ENCODE measurements at places on chromosomes 6 and 20.

GRCh38 chr20:12581644-12582289, 427.0 kb upstream of the SPTLC3 start:
- no peak for DNase-seq

DNA sequence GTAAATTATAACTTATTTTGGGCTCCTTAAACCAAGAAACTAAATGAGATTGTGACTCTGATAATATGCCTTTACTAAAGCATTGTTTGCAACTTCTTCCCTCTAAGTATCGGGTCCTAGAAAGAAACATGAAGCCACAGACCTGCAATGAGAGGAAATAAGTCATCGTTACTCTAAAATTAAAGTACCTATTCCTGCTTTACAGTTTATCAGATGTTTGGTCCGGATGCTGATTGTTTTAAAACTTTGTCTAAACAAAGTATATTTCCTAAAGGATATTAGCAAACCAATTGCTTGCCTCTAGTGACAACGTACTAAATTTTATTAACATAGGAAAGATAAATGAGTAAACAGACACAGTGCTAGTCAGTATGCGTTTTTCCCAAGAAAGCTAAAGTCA, 216.8 kb downstream of the GJA1 start:
- DNase-seq: no peak

DNA sequence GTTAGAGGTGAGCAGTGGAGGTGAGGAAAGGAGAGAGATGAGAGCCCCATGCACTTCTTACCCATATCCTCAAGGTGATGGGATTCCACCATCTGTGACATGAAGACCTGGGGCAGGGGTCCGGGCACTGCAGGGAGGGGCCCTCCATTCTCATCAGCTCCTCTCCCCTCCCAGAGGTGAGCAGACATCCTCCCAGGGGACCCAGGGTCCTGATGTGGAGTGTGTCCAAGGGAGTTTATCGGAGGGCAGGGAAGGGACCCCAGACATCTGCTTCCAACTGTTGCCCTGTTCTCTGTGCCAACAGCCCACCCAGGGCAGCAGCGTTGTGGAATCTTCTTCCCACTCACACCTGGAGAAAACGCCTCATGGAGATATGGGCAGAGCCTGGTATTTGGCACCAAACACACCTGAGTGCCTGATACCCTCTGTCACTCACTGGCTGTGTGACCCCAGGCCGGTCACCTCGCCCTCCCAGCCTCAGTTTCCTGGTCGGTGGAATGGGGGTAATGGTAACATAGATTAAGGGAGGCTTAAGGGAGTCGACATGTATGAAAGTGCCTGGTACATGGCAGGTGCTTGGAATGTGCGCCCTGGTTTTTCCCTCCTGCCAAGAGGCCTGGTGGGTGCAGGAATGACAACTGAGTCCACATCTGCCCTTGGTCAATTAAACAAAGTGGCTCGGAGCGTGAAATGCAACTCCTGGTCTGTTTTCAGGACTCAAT, 227.9 kb downstream of the PREX1 start:
- DNase-seq: no peak

DNA sequence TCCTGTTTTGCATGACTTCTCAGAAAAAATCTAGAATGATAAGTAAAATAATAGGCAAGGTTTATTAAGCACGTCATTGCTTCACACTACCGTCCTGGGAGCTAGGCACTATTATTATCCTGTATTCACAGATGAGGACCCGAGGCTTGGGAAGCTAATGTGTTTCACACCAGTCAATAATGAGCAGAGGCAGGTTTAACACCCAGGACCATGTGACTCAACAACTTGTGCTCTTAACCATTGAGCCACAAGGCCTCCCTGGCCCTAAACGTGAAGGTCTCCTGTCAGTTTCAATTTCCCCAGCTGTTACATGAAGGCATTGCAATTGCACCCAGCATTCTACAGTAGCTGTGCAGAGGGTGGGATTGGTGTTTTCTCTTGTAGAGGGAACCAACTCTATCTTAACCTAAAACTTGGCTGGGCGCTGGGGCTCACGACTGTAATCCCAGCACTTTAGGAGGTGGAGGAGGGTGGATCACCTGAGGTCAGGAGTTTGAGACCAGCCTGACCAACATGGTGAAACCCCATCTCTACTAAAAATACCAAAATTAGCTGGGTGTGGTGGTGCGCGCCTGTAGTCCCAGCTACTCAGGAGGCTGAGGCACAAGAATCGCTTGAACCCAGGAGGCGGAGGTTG, 191.2 kb downstream of the BCAS1 start:
- DNase-seq: no peak

GRCh38 chr6:113649880-113650609, 207.1 kb upstream of the MARCKS start:
- no peak for DNase-seq

- no peak for DNase-seq
Measured at GRCh38 chr6:159973951-159974350, 5.1 kb downstream of the IGF2R start.

DNA sequence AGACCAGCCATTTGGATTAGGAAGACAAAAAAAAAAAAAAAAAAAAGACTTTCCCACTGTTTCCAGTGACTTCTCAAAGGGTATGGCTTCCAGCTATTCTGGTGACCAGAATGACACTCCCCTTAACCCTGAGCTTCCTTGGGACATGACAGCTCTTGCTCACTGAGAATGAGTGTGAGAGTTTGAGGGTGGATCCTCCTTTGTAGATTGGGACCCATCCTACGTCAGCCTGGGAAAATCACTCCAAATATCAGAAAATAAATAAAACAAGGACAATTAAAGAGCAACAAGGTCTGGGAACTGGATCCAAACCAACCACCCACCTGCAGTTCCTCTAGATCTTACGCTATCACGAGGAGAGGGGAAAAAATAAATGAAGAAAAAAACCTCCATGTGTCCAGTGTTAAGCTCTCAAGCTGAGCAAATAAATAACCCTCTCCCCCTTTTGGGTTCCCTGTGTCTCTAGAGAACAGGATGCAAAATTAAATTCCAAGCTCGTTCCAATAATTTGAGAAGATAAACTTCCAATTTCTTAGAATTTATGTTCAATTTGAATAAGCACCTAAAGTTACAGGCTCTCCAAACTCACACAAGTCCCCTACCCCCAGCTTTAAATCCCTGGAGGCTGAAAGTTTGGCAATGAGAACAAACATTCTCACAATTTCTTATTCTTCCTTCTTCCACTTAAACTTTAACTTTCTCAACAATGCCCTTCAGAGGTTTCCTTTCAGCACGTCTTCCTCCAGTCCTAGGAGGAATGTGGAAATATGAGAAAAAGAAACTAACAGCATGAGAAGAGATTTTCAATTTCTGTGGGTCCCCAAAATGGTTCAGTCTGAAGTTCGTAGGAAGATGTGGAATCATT, 170.2 kb downstream of the MTFR2 start:
- no peak for DNase-seq

- DNase-seq: no peak
Measured at GRCh38 chr20:62454904-62455636, 20.7 kb downstream of the GATA5 start.

- no peak for DNase-seq
Measured at GRCh38 chr20:37506152-37506725, 14.8 kb upstream of the NNAT start.

DNA sequence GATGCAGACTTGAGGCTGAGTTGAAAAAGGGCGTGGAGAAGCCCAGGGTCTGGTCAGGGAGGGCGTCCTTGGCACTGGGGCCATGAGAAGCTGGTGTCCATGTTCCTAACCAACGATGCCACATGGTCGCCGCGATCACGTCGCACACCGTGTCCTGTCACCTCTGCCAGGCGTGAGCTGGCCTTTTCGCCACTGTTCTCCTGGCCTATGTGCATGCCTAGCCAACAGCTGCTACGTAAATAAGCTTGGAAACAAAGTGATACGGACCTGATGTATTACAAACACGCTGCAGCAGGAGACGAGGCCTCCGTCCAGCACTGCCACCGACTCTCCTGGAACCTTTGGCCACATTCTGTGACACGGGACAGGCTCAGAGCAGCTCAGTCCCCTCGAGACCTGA, 22.0 kb upstream of the KIF25 start:
- DNase-seq: no peak

DNA sequence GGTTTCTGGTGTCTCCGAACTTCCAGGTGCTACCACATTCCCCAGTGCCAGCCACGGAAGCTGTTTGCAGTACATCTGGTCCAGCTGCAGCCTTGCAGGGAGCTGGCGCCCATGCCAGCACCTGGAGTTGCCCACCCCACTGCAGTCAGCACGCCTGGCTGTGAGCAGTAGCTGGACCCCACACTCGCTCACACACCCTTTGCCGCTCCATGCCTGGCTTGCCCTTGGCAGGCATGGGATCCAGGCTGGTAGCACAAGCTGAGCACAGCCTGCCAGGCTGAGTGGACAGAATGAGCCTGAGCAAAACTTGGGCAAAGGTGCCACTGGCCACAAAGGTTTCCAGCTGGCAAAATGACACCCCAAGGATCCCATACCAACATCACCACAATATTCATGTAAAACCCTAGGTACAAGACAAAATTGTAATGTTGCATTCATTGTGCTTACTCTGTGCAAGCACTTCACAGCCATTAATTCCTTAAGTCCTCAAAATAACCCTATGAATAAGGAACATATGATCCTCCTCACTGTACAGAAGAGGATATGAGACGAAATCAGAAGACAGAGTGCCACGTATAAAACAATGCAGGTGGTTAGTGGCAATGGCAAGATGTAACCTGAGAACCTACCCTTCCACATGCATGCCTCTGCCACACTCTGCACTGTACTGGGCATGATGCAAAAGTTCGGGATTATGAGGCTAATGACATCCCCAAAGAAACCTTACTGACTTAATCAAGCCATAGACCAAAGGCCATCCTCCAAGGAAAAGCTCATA, 18.3 kb downstream of the KIF16B start:
- DNase-seq: no peak

GRCh38 chr6:108875161-108875555, 26.9 kb downstream of the ARMC2 start:
- no peak for DNase-seq

GRCh38 chr6:130975325-130975724, 87.7 kb downstream of the EPB41L2 start:
- no peak for DNase-seq

DNA sequence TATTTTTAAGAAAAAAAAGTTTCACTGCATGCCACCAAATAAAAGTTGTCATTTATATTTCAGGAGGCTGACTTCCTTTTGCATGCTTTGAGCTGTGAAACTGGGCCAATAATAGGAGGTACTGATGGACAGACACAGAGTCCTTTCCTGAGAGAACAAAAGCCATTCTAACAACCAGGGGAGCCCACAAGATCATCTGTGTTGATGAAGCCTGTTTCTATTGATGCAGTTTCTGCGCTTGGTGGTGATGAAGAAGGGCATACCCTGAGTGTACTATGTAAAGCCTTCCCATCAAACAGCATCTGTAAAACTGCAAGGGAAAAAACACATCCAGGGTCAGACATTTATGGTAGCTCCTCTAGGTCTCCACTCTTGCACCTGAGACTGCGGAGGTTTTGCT, 34.8 kb downstream of the ABHD12 start:
- DNase-seq: no peak

DNA sequence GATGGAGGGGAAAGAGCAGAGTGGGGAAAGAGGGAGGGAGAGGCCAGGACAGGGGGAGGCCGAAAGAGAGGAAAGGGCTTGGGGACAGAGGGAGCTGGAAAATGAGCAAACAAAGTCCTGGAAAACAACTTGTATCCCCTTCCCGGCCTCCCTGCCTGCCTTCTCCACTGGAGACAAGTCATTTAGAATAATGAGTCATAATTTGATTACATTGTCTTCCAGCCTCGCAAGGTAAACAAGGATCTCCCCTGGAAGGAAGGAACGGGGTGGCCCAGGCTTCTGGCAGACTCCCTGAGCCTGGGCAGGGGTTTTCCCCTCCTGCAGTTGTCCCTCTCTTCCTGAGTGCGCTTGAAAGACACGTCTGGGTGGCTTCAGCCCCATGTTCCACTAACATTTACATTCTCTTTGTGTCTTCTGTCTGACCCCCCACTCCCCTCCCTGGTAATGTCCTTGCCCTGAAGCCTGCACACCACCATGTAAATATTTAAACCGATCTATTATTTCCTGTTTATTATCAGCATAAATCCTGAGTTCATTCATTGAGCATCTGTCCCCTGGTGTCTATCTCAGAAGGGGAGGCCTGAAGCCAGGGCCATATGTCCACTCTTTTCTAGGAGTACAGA, 12.1 kb upstream of the MRPS18A start:
- DNase-seq: no peak

GRCh38 chr20:24291014-24291413, 178.4 kb upstream of the SYNDIG1 start:
- no peak for DNase-seq

DNA sequence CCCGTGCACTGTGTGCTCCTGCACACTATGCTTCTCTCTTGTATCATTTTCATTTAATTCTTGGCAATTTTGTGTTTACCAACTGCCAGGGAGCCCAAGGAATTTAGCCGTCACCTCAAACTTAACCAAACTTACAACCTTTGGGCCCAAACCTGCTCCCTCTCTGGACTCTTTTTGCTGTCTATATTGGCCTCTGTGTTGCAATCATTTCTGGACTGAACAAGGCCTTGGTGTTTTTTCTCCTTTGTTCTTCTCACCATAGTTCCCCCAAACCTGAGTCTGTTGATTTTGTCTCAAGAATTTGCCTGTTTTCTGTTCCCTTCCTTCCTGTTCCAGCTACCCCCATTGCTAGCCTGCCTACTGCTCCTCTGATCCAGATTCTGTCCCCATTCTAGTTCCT, 19.2 kb downstream of the DCBLD1 start:
- no peak for DNase-seq

DNA sequence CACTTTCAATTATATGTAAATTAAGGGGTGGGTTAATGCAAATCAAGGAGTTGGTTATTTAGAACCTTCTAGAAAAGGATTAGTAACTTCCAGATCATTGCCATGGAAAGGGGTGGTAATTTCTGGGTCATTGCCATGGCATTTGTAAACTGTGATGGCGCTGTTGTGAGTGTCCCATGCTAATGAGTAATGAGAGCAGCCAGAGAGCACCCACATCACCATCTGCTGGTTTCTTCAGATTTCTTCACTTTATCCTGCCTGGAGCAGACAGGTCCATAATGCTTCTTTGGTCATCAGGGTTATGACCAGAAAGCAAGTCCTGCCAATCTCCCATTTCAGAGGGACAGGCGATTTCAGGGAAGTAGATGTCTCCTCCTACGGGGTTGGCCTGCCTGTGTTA, 311.3 kb upstream of the CNR1 start:
- no peak for DNase-seq

GRCh38 chr6:124927806-124928205, 34.4 kb upstream of the RNF217 start:
- no peak for DNase-seq

DNA sequence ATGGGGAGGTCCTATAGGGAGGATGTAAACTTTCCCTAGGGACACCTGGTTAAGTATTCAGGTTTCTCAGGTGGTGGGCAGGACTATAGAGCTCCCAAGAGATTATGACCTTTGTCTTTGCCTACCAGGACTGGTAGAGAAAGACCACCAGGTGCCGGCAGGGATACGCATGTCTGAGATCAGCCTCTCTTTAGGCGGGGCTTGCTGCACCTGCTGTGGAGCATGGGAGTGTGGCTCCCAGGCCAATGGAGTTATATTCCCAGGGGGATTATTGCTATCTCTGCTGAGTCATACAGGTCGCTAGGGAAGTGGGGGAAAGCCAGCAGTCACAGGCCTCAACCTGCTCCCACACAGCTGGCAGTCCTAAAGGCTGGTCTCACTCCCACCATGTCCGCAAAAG, 280.5 kb upstream of the MMS22L start:
- DNase-seq: no peak

GRCh38 chr6:151475653-151476523, 17.9 kb upstream of the CCDC170 start:
- no peak for DNase-seq
